Amygdala (tissue), 56 donors: ENCODE measurements at places on chromosomes 4 and X.

GRCh38 chr4:37522996-37523395 is 163.2 kb downstream of the RELL1 start:
- DNase-seq, result no peak

DNA sequence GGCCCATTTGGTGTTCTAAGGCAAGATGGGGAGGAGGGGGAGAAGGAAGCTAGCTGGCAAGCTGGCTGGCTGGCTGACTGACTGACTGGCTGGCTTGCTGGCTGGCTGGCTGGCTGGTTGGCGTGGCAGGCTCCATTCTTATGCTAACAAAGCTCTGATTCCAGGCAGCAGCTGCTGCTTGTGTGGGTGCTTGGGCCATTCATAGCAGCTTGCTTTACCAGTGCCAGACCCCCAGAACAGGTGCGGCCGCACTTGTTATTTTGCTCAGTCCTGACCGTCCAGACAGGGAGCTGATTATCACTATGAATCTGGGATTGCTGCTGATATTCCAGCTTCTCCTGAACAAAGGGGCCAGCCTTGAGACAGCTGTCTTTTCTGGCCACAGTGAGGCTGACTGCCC is 131.2 kb upstream of the PAK3 start:
- DNase-seq, result no peak

DNA sequence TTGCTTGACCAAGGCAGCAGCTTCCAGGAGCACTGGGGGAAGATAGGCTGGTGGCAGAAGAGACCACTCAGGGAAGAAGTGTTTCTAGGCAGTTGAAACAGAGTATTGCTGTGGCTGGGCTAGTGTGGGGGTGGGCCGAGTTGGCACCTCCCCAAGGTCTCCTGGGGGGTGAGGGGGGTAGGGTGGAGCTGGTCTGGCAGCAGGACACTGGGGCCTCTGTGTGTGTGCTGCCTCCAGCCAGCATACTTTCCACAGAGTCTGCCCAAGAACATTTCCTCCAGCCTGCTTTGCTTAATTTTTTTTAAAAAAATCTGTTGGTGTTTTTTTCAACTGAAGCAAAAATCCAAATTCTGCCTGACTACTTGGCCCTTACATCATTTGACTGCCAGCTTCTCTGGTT is 4.0 kb downstream of the ITIH6 start:
- DNase-seq, result no peak

GRCh38 chr4:15270201-15270600 is 157.6 kb upstream of the C1QTNF7 start:
- no peak for DNase-seq

GRCh38 chrX:40018041-40018440 is 79.7 kb downstream of the BCOR start:
- DNase-seq, result no peak

- DNase-seq, result no peak
Measured at GRCh38 chrX:147072747-147073146, 258.2 kb upstream of the CXorf51A start.

- no peak for DNase-seq
Measured at GRCh38 chr4:84110040-84110439, 389.1 kb downstream of the NKX6-1 start.

GRCh38 chrX:152902502-152902820 is 4.6 kb downstream of the ZNF185 start:
- DNase-seq, result no peak

DNA sequence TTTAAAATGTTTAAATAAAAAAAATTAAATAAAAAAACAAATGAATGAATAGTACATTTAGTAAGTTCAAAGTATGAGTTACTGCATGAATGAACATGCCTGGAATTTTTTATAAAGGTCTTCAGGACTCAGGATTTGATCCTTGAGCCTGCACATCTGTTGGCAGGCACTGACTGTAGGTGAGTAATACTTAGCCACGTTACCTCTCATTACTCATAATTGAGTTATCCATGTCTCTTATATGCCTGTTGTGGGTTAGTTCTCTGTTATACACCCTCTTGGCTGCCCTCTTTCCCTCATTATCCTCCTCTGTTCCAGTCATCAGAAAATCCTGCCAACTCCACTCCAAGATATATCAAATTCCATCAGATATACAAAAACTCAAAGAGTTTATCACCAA is 276.0 kb downstream of the FBXW7 start:
- no peak for DNase-seq

GRCh38 chr4:168888715-168889215 is 121.3 kb downstream of the CBR4 start:
- DNase-seq, result no peak

DNA sequence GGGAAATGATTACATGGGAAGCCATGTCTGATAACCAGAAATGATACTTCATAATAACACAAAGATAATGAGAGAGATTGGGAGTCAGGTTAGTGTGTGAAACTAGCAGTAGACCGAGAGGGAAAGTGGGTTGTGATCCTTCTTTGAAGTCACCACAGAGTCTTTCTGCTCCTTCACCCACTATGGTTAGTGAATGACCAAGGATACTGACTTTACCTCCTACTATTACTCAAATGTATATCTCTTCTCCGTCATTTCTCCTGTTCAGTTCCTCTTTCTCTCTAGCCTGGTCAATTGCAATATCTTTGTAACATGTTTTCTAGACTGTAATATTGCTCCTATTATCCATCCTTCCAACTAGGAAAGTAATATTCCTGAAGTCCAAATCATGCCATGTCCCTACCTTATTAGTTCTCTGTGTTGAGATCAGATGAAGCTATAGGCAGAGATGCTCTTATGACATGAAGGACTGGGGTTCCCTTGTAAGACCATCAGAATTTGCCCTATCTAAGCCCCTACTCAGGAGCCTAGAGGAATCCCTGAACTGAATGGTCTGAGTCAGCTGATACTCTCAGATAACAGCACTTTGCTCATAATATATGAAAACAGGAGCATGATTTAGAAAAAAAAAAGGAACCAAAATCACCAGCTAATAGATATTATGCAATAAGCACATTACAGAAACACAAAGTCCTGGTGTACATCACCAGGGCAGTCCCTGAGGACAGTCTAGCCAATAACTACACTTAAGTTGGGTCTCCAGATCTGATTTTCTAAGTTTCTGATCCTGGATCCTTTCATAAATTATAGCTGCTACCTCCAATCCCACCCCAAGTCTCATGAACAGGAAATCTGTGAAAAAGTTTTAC is 81.2 kb downstream of the SHROOM3 start:
- DNase-seq, result no peak

GRCh38 chr4:185540487-185541120 is 5.3 kb upstream of the PDLIM3 start:
- no peak for DNase-seq

GRCh38 chrX:69045616-69046345 is 119.5 kb downstream of the PJA1 start:
- no peak for DNase-seq

- no peak for DNase-seq
Measured at GRCh38 chr4:53012738-53013137, 150.6 kb downstream of the RASL11B start.

DNA sequence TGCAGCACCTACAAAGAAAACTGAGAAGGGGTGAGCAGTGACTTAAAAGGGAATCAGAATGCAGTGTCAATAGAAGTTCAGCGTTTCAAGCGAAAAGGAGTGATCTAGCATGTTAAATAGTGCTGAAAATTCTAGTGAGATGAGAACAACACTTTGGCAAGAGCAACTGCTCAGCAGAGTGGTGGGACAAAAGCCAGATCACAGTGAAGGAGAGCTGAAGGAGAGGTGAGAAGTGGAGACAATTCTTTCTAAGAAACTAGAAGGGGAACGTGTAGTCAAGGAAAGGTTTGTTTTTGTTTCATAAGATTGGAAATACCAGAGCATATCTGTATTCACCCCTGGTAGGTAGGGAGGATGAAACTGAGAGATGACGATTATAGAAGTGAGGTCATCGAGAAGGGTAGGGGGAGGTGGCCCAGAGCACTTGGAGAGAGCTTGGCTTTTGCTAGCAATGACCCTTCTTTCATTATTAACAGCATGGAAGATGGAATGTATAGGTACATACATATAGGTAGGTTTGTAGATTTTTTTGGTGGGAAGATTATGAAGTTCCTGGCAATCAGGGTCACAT is 33.7 kb downstream of the SRPX2 start:
- DNase-seq, result no peak

DNA sequence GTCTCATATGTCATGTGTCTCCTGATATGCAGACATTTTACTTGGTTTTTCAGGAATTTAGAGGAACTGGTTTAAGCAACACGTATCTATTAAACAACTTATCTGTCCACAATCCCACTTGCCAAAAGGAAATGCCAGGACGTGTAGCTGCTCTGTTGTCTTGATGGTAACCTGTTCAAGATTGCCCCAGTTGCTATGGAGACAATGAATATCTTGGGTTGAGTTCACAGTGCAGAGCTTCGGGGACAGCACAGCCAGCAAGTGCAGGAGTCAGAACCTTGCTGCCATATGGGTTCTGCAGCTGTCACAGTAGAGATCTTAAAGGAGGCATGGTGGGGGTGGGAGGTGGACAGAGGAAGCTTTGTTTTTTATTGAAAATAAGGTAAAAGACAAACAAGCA is 28.7 kb upstream of the FAM9B start:
- no peak for DNase-seq

GRCh38 chr4:94208918-94209317 is 1.3 kb downstream of the SMARCAD1 start:
- DNase-seq, result no peak

- no peak for DNase-seq
Measured at GRCh38 chrX:70505451-70505841, 60.8 kb downstream of the DLG3 start.

DNA sequence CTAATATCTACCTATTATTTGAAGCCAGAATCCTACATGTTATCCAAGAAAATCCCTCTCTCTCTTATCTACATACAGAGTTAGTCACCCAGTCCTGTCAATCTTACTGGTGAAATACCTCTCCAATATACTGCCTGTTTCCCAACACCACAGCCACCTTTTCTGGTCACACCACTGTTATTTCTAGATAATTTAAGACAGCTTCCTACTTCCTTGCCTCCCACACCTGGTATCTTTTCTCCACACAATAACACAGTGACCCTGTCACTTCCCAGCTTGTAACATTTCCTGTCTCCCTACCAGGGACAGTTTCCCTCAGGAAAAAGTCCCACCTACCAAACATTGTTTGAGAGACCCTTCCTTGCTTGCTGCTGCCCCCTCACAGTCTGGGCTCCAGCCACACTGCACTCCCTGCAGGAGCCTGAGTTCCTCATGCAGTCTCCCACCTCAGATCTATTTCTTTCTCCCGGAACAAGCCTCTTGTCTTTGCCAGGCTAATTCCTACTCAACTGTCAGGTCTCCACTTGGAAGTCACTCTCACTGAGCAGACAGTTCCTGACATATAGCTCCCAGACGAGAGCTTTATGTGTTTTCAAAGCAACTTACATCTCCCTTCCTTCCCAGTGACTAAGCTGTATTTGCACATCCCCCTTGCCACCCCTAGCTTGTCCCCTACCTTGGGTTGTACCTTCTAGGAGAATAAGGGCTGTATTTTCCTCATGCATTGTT is 73.6 kb upstream of the QRFPR start:
- no peak for DNase-seq
